Activated CD8-positive, alpha-beta memory T cell treated with anti-CD3 and anti-CD28 coated beads for 48 hours (primary cell): ENCODE measurements at places on chromosomes 11 and 22.
A peak's percentile ranks its signal among the peaks of the same experiment; 100 is the strongest.

- no peak for DNase-seq
These were observed 5.3 kb downstream of the OMP start for GRCh38 chr11:77107950-77108349.

GRCh38 chr11:118933486-118933885 lies 7.8 kb upstream of the BCL9L start:
- no peak for DNase-seq

DNA sequence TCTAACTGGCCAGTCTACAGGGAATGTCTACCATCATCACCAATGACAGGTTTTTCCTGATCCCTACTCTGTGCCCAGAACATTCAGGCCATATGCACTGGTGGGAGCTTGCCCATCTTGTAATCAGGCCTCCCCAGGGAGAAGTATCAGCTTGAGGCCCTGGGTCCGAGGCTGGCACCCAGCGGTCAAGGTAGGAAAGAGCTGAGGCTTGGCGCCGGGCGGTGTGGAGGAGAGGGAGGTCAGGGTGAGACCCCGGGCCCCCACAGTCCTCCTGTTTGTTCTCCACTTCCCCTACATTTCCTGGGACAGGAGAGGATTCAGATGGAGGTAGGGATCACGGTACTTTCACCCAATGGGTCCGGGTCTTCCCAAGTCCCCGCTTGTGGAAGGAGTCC lies 15.5 kb downstream of the TSKU start:
- no peak for DNase-seq

DNA sequence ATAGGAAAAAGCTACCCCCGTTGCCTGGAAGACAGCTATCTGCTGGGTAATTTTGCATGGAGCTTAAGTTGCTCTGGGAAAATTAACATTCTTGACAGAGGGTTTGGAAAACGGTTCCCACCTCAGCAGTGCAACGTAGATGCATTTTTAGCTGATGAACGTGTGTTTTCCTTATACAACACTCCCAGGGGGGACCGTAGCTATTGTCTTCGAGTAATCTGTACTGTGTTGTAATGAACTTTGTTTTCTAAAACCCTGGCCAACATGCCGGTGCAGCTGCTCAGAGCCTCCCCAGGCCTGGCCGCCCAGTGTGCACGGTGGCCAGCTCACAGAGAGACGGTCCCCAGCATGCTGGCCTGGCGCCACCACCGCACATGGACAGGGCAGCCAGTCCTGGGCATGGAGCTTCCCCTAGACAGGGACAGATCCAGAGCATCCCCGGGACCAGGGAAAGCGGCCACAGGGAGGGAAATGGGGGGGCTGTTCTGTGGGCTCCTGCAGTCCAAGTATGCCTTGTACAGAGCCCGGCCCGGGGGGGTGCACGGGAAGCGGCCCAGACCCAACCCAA lies 2.2 kb downstream of the TNNT3 start:
- no peak for DNase-seq

- DNase-seq: no peak
These were observed 70.5 kb upstream of the BLID start for GRCh38 chr11:122186439-122187080.

DNA sequence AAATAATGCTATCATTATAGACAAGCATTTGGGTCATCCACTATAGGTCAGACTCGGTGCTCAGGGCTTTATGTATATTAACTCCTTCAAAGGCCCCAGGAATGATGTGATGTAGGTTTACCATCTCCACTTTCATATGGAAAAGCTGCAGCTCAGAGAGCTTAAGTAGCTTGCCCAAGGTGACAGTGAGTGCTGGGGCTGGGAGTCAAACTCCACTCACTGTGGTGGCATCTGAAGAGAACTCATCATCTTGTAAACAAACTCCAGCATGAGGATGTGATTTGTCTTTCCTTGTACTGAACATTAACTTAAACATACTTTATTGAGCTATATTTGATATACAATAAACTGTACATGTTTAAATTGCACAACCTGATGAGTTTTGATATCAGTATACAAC lies 25.4 kb downstream of the TENM4 start:
- DNase-seq: no peak

- DNase-seq: no peak
These were observed 20.1 kb upstream of the ADORA2A start for GRCh38 chr22:24407278-24407665.

DNA sequence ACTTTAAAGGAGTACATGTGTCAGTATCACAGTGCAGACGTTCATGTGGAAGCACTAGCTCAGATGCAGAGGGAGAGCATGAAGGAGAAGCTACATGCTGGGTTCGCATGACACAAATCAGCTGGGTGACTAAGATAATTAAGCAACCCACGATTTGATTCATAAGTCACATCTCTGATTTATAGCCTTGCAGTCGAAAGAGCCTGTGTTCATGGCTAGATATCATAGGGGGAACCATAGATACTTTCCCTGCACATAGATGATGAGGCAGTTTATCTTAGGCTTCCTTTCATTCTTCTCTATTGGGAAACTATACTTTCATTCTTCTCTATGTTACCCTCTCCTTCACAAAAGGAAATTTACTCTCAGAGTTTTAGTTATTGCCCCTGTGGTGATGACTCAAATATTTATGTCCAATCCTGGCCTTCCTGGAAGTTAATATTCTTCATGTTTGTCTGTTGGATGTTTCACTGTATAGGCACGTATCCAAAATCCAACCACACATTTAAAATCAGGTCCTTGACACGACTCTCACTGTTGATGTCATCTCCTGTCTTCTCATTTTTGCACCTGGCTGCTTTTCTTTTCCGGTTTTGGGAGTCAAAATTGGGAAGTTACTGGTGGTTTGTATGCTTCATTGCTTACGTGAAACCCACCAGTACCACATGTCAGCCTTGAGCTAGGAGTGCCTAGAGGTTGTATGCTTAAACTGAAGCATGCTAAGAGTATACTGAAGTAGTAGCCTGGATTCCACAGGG lies 56.3 kb upstream of the SLC5A12 start:
- no peak for DNase-seq

GRCh38 chr11:59899532-59899931 lies 20.9 kb downstream of the OOSP3 start:
- no peak for DNase-seq

- no peak for DNase-seq
These were observed 1181.6 kb downstream of the TBC1D22A start for GRCh38 chr22:47943729-47944700.

- DNase-seq: no peak
These were observed 48.7 kb downstream of the FDX1 start for GRCh38 chr11:110478410-110478809.

DNA sequence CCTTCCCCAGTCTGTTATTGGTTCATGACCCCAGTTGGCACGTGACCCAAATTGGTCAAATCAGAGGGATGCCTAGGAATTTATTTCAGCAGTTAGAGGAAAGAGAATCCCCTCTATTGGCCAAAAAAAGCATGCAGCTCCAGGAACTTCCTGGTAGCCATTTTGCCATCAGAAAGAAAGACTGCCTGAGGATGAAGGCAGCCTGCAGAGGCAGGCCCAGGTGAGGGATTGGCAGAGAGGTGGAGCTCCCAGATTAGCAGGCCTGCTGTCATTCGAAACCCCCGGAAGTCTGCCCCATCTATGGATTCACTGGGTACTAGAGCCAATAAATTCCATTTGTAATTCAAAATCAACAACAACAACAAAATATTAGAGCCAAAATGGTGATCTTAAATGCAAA lies 207.6 kb downstream of the CWF19L2 start:
- DNase-seq: no peak

DNA sequence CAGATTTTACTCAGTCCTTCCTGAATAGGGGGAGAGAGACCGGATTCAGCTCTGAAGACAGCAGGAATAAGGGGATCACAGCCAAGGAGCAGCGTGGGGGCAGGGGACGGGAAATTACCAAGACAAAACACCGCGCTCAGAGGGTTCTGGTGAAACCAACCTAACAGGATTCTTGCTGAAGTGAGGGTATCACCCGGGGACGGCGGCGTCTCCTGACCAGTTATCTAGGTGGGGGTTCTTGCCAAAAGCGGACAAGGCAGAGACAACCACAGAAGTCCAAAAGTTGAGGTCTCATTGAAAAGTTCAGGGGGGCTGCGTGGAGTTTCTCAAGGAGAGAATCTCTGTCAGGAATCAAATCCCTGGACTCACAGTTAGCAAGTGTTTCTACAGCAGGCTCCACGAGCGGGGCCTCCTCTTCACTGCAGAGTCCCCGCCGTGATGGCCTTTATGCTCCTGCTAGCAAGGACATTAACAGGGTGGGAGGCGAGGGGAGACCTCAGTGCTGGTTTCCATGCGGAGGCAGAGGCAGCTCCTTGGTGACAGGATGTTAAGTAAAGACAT lies 291.0 kb downstream of the BRD1 start:
- no peak for DNase-seq

- no peak for DNase-seq
These were observed 39.8 kb downstream of the KREMEN1 start for GRCh38 chr22:29112681-29113080.

GRCh38 chr22:44677871-44678555 lies 24.0 kb upstream of the PRR5 start:
- DNase-seq: no peak

DNA sequence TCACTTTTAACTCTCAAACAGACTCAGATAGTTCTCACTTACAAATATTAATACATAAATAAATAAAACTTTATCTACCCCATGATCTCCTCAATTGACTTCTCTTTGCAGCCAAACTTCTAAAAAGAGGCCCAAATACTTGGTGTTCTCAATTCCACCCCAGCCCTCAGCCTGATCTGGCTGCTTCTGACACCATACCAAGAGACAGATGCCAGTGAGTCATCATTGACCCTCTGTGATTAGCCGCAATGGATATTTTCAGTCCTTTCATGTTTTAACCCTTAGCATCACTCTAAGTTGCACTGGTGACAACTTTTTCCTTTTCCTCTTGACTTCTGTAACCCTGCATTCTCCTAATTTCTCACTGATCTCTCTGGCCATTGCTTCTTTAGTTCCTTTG lies 184.1 kb upstream of the ARHGAP20 start:
- no peak for DNase-seq

DNA sequence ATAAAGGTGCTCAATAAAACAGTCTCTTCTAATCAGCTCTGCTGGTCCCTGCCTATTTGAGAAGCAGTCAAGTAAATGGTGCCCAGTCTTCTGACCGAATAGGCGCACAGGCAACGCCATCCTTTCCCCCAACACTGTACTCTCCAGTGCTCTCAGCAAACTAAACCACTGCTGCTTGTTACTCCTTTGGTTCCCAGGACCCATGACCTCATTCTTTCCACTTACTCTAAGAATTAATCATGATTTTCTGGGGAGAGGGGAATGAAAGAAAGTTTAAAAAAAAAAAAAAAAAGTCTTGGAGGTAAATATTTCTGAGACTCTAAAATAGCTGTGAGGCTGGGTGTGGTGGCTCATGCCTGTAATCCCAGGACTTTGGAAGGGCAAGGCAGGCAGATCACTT lies 63.7 kb downstream of the SGSM3 start:
- DNase-seq: no peak

GRCh38 chr11:72024069-72024754 lies 25.5 kb downstream of the IL18BP start:
- no peak for DNase-seq

GRCh38 chr22:38049812-38050619 lies 7.2 kb upstream of the PICK1 start:
- DNase-seq: no peak

- no peak for DNase-seq
These were observed 84.2 kb downstream of the FBXO7 start for GRCh38 chr22:32558681-32559355.

DNA sequence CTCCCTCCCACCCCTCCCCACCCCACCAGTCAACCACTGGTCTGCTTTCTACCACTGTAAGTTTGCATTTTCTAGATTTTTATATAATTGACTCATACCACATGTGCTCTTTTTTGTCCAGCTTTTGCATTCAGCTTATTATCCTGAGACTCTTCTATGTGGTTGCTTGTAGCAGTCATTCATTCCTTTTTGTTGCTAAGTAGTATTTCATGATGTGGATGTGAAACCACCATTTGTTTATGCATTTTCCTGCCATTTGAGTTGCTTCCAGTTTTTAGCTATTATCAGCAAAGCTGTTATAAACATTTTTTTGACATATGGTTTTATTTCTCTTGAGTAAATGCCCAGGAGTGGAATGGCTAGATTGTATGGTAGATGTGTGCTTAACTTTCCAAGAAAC lies 77.0 kb upstream of the FGF3 start:
- no peak for DNase-seq

DNA sequence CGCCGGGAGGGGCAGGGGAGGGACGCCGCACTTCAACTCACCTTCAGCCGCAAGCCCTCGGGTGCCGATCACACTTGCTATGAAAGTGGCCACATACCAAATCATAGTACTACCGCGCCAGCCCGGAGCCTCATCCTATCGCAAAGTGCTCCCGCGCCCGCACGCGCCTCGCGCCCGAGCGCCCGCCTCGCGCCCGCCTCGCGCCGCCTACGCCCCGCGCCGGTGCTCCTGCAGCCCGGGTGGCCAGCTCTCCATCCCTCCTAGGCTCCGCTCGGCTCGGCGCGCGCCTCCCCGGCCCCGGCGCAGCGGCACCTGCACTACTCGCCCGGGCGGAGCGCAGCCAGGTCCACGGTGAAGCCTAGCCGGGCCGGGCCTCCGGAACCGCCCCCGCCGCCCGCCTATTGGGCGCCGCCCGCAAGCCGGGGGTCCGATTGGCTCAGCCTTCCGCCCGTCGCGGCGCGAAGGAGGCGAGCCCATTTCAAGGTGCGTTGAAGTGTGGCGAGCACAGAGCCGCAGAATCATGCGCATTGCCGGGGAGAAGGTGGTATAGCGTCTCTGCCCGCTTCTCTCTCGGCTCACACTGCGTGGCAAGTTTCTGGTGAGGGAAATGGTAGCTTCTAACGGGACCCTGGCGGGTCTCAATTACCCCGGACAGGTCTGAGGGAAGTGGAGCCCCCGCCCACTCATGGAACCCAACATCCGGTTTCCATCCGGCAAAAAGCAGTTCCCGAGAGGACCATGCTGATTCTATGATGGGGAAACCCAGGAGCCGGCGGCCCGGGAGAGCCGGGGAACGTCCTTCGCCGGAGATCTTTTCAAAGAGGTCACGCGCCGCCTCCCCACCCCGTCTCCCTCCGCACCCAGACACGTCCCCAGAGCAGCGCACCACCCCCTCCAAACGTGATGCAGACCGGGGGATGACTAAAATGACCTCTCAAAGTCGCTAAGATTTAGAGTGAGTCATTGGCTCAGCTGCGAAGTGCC lies at the start of gene IGSF9B:
Gene IGSF9B (minus strand): TSS at position 319 of the 984 bp plus-strand sequence. CDS start 214 bp downstream, at position 105.
- peak; percentile 85 for DNase-seq
